ENCODE measurements at places on chromosomes 11 and 22.

DNA sequence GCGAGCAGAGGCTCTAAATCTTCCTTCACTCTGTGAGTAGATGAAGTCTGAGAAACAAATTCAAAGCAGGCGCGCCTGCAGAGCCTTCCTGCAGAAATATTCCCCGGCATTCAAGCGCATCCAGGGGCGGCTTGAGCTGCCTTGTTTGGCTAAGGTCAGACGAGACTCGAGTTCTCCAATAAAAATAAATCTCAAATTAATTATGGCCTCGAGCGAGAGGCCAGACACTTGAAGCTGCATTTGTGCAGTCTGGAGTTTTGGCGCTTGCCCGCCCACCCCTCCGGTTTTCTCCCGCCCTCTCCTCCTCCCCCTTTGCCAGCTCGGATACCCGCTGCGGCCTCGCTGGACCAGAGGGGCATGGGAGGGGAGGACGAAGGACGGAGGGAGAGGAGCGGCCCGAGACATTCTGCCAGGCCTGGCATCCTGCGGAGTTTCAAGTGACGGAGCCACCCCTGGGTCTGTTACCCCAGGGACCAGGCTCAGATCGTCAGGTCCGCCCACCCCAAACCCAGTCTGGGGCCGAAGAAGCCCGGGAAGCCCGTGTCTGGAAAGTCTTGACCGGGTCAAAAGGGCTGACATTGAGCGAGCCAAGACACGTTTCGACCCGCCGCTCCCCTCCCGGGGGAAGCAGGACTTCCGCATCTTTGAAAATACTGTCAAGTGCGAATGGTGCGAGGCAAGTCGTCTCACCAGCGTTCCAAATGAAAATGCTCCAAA lies 3.8 kb upstream of the FLI1 start:
- no peak for DNase-seq

- no peak for DNase-seq
These were observed 29.0 kb upstream of the NAP1L4 start for GRCh38 chr11:3021125-3021524.

DNA sequence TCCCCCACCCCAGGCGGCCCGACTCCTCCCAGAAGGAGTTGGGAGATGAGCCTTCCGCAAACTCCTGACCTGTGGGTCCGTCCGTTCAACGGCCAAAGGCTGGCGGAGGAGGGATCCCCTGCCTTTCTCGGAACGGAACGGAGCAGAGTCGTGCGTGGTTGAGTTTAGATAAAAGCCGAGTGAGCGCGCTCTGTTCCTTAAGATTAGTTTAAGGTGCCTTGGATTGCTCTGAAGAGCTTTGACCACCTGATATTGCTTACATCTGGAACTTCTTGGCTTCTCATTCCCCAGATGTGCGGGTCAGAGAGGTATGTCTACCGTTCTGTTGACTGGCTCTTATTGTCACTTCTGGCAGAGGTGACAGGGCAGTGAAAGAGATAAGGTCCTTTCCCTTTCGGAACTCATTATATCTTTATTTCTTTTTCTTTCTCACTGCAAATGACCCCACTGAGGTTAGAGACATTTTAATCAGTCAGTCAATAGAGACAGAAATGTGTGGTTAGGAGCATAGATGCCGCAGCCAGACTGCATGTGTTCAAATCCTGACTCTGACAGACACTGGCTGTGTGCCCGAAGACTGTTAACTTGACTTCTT lies at the start of gene TRIM6:
Gene TRIM6, plus strand, starts transcription at position 31 of the 595 bp plus-strand sequence. Its CDS starts 261 bp downstream, at position 292.
- no peak for DNase-seq

DNA sequence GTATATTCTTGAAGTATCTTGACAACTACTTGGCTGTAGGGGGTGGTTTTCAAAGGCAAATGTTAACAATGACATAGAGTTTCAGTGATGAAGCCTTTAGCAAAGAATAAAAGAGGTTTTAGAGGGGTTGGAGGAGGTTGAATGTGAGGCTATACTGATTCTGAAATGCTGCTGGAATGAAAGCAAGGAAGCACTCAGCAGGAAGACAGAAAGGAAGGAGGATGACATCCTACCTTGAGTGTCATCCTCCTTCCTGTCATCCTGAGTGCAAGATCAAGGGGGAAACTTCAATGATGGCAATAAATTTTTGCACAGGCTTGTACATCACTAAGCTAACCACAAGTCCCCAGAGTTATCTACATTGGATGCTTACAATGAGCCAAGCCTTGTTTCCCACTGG lies 120.5 kb downstream of the APIP start:
- no peak for DNase-seq

- DNase-seq = no peak
These were observed 2.2 kb downstream of the SPCS2 start for GRCh38 chr11:74951226-74951625.

- DNase-seq = no peak
These were observed 236.2 kb downstream of the C11orf87 start for GRCh38 chr11:109658190-109658589.

DNA sequence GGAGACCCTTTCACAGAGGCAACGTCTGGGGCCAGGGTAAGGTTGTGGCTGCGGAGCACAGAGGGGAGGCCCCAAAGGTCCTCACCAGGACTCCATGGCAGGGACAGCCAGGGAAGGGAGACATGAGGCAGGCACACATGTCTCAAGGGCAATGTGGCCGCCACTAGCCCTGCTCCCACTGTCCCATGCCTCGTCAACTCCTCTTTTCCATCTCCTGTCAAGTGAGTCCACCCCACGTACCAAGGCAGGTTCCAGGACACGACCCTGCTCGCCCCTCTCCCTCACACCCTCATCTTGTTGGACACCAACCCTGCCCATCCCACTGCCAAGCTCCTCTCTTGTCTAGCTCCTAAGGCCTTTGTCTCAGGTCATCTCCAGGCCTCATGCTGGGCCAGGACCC lies 73.2 kb downstream of the RRM1 start:
- DNase-seq = no peak

- DNase-seq = no peak
These were observed 7.3 kb downstream of the RELT start for GRCh38 chr11:73383249-73384124.

- no peak for DNase-seq
These were observed 121.9 kb downstream of the LARGE1 start for GRCh38 chr22:33798401-33798800.

DNA sequence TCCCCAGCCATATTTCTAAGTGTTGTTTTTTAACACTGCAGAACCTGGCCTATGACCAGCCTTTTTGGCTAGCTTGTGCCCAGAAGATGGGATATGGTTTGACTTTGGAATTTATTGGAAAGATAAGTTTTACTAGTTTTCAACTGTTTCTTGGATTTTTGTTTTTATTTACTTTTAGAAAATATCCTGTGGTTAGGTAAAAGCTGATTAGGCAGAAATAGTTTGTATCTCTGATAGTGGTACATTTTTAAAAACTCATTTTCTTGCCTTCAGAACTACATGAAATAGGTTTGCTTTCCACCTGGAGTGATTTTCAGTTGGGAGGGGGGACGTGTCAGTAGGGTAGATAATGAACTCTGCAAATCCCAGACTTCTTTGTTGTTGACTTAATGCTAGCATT lies 91.3 kb upstream of the RASSF10 start:
- no peak for DNase-seq

DNA sequence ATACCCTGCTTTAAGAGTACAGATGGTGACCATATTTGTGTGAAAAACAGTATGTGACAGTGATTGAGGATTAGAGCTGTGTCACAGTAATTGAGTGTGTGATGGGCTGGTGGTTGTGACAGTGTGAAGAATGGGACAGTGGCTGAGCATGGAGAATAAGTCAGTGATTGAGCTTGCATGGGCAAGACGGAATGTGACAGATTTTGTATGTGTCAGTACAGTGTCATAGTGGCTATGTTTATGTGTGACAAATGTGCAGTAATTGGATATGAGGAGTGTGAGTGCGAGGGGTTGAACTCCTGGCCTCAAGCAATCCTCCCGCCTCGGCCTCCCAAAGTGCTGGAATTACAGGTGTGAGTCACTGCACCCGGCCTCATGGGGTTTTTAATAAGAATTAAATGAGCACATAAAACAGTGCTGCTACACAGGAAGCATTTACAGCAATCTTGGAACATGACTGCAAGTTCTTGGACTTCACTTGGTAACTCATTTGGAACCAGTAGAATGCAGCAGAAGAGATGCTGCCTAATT lies 583 bp upstream of the RRAS2 start:
- DNase-seq = no peak

DNA sequence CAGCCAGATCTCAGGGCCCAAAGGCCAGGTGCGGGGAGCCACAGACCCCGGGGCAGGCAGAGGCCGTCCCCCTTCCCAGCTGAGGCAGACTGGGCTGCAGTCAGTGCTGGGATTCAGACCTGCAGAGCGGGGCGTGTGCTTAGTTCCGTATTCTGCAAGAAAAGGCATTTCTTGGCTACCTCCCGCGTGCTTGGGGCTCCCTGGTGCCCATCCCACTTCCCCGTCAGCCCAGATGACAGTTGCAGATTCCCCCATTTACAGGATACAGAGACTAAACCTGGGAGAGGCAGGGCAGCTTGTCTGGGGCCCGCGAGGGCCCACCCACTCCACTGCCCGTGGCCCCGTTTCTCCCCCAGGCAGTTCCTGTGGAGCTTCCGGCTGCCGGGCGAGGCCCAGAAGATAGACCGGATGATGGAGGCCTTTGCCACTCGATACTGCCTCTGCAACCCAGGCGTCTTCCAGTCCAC lies 18.3 kb downstream of the CYTH4 start:
- no peak for DNase-seq

- no peak for DNase-seq
These were observed 13.3 kb downstream of the LPXN start for GRCh38 chr11:58562375-58562800.

DNA sequence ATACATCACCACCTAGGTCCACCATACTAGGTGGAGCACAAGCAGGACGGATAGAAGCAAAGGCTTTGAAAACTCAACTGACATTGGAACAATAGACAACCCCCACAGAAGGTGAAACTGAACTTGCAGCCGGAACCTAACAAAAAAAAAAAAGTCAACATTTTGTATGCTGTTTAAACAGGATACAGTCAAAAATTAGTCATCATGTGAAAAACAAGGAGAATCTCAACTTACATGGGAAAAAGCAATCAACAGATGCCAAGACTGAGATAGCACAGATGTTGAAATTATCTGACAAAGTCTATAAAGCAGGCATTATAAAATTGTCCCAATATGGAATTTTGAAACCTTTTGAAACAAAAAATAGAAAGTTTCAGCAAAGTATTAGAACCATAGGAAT lies 123.8 kb downstream of the RAB38 start:
- no peak for DNase-seq

- no peak for DNase-seq
These were observed 497 bp upstream of the SSRP1 start for GRCh38 chr11:57336111-57336666.

GRCh38 chr22:41557401-41558240 lies 3.2 kb upstream of the CSDC2 start:
- no peak for DNase-seq

- DNase-seq = no peak
These were observed 32.6 kb upstream of the APLP2 start for GRCh38 chr11:130037058-130037457.

DNA sequence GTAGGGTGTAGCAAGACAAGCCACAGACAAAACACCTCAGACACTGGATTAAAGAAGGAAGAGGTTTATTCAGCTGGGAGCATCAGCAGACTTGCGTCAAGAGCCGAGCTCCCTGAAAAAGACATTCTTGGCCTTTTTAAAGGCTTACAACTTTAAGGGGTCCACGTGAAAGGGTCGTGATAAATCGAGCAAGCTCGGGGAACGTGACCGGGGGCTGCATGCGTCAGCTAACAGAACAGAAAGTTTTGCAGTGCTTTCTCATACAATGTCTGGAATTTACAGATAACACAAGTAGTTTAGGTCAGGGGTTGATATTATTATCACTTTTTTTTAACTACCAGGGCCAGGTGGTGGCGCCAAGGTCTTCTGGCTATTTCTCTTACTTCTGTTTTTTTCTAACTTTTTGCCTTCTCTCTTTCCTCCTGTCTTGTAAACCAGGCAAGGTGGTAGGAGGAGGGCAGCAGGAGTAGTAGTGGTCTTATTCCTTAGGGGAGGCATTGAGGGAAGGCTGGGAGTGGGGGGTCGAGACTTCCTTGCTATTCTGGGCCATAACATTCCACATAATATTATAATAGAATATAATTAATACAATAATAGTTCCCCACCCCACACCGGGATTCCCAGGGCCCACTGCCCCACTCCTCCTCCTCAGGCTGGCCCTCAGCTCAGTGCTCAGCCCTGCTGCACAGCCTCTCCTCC lies 587 bp upstream of the ALDH3B1 start:
- no peak for DNase-seq

DNA sequence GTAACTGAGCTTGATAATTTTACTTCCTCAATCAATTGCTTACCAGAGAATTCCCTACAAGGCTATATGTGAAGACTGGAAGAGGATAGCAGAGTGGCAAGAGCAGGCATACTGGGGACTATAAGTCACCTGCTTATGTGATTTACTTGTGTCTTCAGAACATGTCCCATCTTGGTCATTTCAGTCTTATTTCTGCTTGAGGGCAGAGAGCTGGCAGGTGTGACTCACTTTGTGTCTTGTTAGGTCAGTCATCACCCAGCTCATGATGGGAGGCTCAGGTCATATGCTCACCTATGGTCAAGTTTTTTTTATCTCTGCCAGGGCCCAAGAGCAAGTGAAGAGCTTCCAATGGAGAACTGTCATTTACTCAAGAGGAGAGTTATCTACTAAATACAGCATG lies 6.2 kb downstream of the SRSF8 start:
- DNase-seq = no peak

DNA sequence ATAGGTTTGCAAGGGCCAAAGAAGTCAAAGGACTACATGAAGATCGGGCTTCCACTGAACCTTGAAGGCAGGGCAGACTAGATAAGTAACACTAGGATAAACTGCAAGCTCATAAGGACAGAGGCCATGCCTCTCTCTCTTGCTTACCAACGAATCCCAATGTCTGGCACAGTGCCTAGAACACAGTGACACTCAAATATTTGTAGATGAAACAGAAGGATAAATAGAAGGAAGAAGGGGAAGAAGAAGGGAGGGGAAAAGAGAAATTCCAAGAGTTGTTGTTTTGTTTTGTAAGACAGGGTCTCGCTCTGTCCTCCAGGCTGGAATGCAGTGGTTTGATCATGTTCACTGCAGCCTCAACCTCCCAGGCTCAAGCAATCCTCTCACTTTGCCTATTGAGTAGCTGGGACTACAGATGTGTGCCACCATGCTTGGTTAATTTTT lies 26.9 kb downstream of the SIK3 start:
- DNase-seq = no peak

DNA sequence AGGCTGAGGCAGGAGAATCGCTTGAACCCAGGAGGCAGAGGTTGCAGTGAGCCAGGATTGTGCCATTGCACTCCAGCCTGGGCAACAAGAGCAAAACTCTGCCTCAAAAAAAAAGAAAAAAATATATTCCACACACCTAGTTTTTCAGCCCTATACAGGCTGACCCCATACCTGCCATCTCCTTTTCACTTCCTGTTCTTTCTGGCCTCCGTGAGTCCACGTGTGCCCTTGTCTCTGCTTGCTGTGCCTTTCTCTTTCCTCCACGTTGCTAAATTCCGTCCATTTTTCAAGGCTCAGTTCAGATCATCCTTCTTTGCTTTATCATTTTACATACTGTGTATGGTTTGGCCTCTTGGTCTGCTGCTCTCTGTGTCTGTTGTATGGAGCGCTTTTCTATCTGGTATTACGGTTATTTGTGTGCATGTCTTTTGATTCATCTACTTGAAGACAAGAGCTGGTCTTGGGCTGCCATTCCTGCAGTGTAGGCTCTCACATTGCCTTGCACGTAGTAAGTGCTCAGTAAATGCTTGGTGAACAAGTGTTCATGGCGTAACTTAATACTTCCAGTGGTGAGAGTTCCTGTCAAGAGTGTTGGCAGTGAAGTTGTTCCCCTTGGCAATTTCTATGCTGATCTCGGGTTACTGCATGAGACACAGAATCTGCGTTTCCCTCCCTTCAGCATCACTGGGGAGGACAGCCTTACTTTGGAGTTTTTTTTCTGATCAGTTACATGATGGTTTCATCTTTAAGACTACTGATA lies 57.5 kb downstream of the PTPRJ start:
- no peak for DNase-seq

- DNase-seq = no peak
These were observed 13.0 kb upstream of the CXCR5 start for GRCh38 chr11:118870396-118871343.

All from stimulated activated CD4-positive, alpha-beta T cell treated with anti-CD3 and anti-CD28 coated beads, Interleukin-1b, Interleukin-23, amount 100 ng/mL, for 4 hours (primary cell).